ENCODE measurements at places on chromosomes 16 and 17.

DNA sequence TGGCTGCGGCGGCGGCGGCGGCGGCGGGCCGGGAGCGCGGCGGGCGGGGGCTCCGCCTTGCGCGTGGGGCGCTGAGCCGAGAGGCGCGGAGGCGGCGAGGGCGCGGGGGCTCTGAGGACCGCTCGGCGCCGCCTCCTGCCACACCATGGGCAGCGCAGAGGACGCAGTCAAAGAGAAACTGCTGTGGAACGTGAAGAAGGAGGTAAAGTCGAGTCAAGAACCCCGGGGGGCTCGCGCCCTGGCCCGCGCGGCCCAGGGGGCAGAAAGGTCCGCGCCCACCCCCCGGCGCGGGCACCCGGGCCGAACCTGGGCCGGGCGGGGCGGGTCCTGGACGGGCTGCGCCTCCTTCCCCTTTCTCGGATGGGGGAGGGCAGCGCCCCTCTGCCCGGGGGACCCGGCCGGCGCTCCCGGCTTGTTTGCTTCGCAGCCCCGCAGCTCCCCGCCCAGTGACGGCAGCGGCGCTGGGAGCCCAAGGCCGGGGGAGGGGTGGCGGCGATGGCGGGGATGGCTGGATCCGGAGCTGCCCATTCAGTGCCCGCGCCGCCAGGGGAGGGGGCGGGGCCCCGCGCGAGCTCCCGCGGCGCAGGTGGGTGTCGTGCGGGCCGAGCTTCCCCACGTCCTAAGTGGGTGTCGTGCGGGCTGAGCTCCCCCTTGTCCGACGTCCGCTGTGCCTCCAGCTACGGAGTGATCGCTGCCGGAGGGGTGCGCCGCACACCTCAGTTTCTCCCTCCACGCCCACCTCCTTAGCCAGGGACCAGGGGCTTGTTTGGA is 428 bp downstream of the SGSM2 start:
- peak overlapping the region; percentile 52 for H3K27ac ChIP-seq
- peak; percentile 66 for DNase-seq
- peaks cover 15% of the 10 kb centered on the region for H3K4me1 ChIP-seq
- peak overlapping the region; percentile 79 for H3K4me3 ChIP-seq

- H3K27me3 ChIP-seq = no peaks in the 10 kb centered on the region
- no peak overlapping the region for H3K4me3 ChIP-seq
- DNase-seq = no peak
These were observed 159.9 kb downstream of the TMEM114 start for GRCh38 chr16:8430401-8430800.

DNA sequence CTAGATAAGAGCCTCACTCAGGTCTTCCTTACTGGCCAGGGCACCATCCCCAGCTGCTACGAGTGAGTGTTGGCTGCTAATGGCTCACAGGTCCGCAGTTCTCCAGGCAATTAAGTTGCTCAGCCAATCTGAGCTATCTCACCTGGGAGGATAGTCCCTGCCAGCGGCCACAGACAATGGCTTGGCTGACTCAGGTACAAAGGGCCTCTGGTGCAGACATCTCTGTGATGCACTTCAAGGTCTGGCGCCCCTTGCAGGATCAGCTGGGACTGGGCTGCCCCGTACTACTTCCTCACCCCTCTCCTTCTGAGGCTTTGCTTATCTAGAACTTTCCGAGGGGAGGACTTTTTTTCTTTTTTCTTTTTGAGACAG is 49.2 kb upstream of the EMP2 start:
- H3K4me3 ChIP-seq = no peak overlapping the region
- H3K27me3 ChIP-seq = peaks cover 9% of the 10 kb centered on the region
- no peaks in the 10 kb centered on the region for H3K36me3 ChIP-seq
- H3K4me1 ChIP-seq = no peaks in the 10 kb centered on the region
- DNase-seq = no peak

- H3K27ac ChIP-seq = peak overlapping the region; percentile 29
- H3K4me3 ChIP-seq = no peak overlapping the region
- no peaks in the 10 kb centered on the region for H3K27me3 ChIP-seq
- H3K4me1 ChIP-seq = peaks cover 52% of the 10 kb centered on the region
- H3K36me3 ChIP-seq = no peaks in the 10 kb centered on the region
These were observed 30.7 kb upstream of the ARHGAP17 start for GRCh38 chr16:25045696-25046381.

DNA sequence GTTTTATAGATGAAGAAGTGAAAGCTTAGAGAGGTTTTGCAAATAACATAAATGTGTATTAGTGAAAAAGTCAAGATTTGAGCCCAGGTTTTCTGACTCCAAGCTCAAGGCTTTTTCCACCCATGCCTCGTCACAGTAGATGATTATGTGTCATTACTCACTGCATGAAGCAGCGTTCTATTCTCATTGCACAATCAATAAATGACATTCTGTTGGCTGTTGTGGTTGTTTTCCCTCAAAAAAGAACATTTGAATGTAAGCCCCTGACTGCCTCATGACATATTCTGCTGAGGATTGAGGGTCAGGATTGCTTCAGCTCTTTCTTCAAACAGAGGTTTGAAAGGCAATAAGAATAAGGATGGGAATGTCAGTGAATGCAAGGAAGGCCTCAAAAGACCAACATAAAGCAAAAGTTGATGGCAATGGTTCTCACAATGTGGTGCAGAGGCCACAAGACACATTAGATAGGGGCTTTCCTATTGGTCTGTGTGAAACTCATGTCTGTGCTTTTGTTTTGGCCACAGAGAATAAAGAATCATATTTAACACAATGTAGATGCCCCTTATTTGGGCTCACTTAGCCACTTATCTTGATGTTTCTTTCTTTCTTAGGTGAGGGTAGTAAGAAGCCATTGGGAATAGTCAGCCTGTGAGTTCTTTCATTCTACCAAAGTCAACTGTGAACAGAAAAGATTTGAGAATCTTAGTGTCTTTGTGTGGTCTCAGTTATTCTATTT is 5.4 kb upstream of the MMD start:
- H3K36me3 ChIP-seq = no peaks in the 10 kb centered on the region
- peaks cover 26% of the 10 kb centered on the region for H3K4me1 ChIP-seq
- no peak overlapping the region for H3K4me3 ChIP-seq
- H3K27ac ChIP-seq = no peak overlapping the region
- peaks cover 31% of the 10 kb centered on the region for H3K27me3 ChIP-seq
- DNase-seq = no peak

DNA sequence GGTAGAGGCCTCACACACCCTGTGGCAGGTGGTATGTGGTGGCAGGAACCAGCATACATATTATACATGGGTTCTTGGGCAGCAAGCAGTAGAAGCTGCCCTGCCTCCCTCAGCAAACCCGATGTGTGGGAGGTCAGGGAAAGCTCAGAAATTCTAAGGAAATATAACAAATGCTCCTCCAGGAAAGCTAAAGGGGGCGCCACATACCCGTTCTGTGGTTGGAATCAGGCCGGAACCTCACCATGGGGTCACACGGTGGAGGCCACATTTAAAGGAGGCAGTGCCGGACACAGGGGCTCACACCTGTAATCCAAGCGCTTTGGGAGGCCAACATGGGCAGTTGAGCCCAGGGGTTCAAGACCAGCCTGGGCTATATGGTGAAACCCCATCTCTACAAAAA is 12.4 kb upstream of the KATNB1 start:
- H3K36me3 ChIP-seq = no peaks in the 10 kb centered on the region
- no peak overlapping the region for H3K4me3 ChIP-seq
- H3K27me3 ChIP-seq = no peaks in the 10 kb centered on the region
- no peak overlapping the region for H3K27ac ChIP-seq
- DNase-seq = no peak

- H3K27ac ChIP-seq = peak overlapping the region; percentile 65
- peaks cover 86% of the 10 kb centered on the region for H3K4me1 ChIP-seq
- H3K36me3 ChIP-seq = no peaks in the 10 kb centered on the region
These were observed 28.4 kb downstream of the CDH13 start for GRCh38 chr16:82655072-82655714.

GRCh38 chr16:25081702-25082101 is 29.8 kb upstream of the LCMT1 start:
- H3K27me3 ChIP-seq = no peaks in the 10 kb centered on the region
- H3K27ac ChIP-seq = no peak overlapping the region
- no peaks in the 10 kb centered on the region for H3K4me1 ChIP-seq
- no peak for DNase-seq
- no peaks in the 10 kb centered on the region for H3K36me3 ChIP-seq

DNA sequence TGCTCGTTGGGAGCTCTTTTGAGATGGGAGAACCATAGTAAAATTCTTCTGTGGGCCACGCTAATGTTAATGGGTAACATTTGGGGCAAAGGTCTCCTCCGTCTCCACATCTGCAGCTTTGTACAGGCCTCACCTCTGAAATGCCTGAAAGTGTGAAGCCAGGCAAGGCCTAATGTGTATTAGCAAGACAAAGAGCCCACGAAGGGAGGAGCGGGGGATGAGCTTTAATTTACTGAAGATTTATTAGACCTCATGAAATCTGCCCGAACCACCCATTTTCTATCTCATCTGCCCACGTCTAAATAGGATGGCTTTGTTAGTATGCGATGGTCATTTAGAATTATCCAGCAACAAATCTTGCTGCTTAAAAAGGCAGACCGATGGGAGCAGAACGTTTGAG is 408.9 kb downstream of the PMP22 start:
- H3K36me3 ChIP-seq = no peaks in the 10 kb centered on the region
- H3K27me3 ChIP-seq = peaks cover 2% of the 10 kb centered on the region

DNA sequence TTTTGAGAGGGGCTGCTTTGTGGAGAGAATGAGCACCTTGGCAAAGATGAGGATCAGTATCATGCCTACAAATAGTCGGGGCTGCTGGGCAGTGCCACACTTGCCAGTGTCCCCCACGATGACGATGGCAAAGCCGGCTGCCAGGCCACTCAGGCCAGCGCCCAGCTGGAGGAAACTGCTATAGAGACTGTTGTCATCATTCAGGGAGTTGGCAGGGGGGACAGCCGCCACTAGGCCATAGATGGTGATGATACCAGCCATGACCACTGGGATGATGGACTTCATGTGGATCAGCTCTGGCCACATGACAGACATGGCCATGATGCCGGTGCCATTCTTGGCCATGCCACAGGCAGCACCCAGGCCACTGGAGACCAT is 23.8 kb downstream of the MINK1 start:
- peaks cover 10% of the 10 kb centered on the region for H3K36me3 ChIP-seq
- no peak for DNase-seq
- H3K27me3 ChIP-seq = no peaks in the 10 kb centered on the region
- no peak overlapping the region for H3K4me3 ChIP-seq
- no peak overlapping the region for H3K27ac ChIP-seq

DNA sequence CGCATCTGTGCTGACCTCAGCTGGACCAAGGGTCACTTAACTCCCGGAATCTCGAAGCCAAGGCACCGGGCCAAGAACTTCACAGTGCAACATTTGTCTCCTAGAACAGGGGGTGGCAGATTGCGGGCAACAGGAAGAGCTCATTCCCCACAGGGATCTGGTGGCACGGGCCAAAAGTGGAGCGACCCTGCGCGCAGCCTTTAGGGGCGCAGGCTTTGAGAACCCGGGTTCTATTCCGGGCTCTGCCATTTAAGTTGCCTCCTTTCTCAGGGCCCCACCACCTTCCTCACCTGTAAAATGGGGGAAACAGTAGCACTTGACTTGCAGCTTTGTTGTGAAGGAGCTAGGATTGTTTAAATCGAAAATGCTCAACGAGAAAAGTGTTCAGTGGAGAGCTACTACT is 651 bp downstream of the SHMT1 start:
- H3K36me3 ChIP-seq = no peaks in the 10 kb centered on the region
- H3K4me1 ChIP-seq = peaks cover 18% of the 10 kb centered on the region
- DNase-seq = peak; percentile 15
- no peaks in the 10 kb centered on the region for H3K27me3 ChIP-seq
- peak overlapping the region; percentile 88 for H3K4me3 ChIP-seq

GRCh38 chr16:20911361-20911760 is 10.8 kb downstream of the LYRM1 start:
- H3K4me1 ChIP-seq = peaks cover 52% of the 10 kb centered on the region
- no peak for DNase-seq
- H3K4me3 ChIP-seq = peak overlapping the region; percentile 6
- H3K27ac ChIP-seq = peak overlapping the region; percentile 87
- no peaks in the 10 kb centered on the region for H3K27me3 ChIP-seq
- peaks cover 10% of the 10 kb centered on the region for H3K36me3 ChIP-seq

DNA sequence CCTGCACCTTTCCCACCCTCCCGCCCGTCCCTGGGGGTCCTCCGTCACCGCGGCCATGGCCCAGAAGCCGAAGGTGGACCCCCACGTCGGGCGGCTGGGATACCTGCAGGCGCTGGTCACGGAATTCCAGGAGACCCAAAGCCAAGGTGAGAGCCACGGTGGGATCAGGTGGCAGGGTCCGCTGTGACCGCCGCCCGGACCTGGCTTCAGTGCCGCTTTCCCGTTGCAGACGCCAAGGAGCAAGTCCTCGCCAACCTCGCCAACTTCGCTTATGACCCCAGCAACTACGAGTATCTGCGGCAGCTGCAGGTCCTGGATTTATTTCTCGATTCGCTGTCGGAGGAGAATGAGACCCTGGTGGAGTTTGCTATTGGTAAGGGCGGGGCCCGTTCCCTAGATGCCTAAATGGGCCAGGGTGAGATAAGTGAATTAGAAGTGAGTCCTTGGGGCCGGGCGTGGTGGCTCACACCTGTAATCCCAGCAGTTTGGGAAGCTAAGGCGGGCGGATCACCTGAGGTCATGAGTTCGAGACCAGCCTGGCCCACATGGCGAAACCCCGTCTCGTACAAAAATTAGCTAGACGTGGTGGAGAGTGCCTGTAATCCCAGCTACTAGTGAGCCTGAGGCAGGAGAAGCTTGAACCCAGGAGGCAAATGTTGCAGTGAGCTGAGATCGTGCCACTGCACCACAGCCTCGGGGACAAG is 617 bp downstream of the ARMC7 start:
- H3K27me3 ChIP-seq = no peaks in the 10 kb centered on the region
- peaks cover 8% of the 10 kb centered on the region for H3K36me3 ChIP-seq
- peak overlapping the region; percentile 64 for H3K27ac ChIP-seq

DNA sequence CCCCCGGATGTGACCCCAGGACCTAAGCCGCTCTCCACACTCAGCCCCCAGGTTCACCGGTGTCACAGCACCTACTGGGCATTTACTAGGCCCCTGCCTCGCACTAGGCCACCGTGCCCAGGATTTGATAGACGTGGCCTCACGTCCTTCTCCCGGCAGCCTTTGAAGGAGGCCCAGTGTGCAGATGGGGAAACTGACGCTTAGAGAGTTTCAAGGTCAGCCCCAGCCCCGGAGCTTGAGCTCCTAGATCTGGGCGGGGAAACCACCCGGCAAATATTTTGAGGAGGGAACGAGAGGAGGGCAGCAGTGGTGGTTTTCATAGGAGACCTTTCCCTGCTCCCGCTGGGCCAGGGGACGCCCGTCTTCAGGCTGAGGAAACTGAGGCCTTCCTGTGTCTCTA is 10.3 kb downstream of the ZFPM1 start:
- H3K4me1 ChIP-seq = peaks cover 61% of the 10 kb centered on the region
- DNase-seq = no peak
- no peaks in the 10 kb centered on the region for H3K27me3 ChIP-seq
- H3K4me3 ChIP-seq = no peak overlapping the region
- H3K36me3 ChIP-seq = no peaks in the 10 kb centered on the region

All from activated naive CD8-positive, alpha-beta T cell treated with anti-CD3 and anti-CD28 coated beads, Interleukin-2, amount 50 U/mL, for 24 hours (primary cell).